Osteocyte (in vitro differentiated cells): ENCODE measurements at places on chromosomes 6 and 20.

- DNase-seq: no peak
Measured at GRCh38 chr6:5967594-5967993, 39.1 kb downstream of the NRN1 start.

DNA sequence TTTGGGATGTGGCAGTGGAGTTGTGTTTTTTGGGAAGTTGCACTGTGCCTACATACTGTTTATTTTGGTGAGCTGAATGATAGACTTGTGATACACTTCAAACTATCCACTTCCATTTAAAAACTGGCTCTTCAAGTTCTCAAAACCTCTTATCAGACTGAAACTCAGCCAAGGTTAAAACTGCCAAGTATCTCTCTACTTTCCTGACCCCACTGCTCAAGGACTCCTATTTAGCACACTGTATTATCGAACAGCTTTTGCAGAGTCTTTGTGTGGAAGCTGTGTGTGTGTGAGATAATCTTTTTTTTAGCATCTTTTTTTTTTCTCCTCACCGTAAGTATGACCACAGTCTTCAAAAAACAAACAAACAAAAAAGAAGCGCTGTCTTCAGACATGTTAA lies 21.1 kb downstream of the STX11 start:
- DNase-seq: no peak

GRCh38 chr20:57467742-57468141 lies 57.2 kb downstream of the CTCFL start:
- no peak for DNase-seq

GRCh38 chr6:127301199-127301700 lies 34.6 kb downstream of the RNF146 start:
- DNase-seq: no peak

- DNase-seq: no peak
Measured at GRCh38 chr20:57435498-57436222, 44.5 kb downstream of the RBM38 start.

GRCh38 chr6:35426074-35426473 lies 26.1 kb upstream of the FANCE start:
- no peak for DNase-seq

DNA sequence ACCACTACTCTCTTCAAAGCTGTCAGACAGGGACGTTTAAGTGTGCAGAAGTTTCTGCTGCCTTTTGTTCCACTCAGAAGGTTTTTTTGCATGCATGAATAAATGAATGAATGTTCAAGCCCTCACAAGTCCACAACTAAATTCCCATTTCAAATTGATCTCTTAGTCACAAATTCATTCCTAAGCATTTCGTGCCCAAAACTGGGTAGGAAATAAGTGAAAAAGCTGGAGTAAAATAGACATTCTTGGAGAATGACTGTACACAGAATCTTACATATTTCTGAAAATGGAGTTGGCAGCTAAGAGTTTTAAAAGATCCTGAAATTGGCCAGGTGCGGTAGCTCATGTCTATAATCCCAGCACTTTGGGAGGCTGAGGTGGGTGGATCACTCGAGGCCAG lies 117.6 kb downstream of the PERP start:
- no peak for DNase-seq

DNA sequence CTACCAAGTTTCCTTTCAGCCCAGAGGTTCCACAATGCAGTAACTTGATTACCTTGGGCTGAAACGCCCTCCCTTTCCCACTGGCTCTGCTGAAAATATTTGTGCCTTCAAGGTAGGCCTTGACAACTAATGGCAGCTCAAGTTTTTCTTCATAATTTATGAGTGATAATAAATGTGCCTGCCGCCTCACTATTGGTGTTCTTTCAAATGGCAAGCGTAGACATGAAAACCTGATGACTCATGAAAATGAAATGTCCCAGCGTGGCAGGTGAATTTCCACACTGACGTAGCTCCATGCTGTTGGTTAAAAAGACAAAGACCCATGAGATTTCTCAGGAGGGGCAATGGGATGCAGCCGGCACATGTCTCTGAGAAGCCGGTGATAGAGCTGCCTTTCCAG lies 107.2 kb upstream of the GGTLC1 start:
- no peak for DNase-seq

- DNase-seq: no peak
Measured at GRCh38 chr6:136037242-136037875, 185.9 kb downstream of the PDE7B start.

GRCh38 chr20:31713312-31714273 lies 9.1 kb downstream of the BCL2L1 start:
- no peak for DNase-seq

- no peak for DNase-seq
Measured at GRCh38 chr6:11398451-11399326, 138.9 kb upstream of the TMEM170B start.

DNA sequence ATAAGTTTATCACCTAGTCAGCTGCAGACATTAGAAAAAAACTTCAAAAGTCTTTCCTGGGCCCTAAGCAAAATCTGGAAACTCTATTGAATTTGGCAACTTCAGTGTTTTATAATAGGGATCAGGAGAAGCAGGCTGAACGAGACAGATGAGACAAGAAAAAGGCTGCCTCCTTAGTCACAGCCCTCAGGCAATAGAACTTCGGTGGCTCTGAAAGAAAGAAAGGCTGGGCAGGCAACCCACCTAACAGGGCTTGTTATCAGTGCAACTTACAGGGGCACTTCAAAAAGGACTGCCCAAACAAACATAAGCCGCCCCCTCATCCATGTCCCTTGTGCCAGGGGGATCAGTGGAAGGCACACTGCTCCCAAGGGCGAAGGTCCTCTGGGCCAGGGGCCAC lies 657.9 kb upstream of the HS3ST5 start:
- no peak for DNase-seq

DNA sequence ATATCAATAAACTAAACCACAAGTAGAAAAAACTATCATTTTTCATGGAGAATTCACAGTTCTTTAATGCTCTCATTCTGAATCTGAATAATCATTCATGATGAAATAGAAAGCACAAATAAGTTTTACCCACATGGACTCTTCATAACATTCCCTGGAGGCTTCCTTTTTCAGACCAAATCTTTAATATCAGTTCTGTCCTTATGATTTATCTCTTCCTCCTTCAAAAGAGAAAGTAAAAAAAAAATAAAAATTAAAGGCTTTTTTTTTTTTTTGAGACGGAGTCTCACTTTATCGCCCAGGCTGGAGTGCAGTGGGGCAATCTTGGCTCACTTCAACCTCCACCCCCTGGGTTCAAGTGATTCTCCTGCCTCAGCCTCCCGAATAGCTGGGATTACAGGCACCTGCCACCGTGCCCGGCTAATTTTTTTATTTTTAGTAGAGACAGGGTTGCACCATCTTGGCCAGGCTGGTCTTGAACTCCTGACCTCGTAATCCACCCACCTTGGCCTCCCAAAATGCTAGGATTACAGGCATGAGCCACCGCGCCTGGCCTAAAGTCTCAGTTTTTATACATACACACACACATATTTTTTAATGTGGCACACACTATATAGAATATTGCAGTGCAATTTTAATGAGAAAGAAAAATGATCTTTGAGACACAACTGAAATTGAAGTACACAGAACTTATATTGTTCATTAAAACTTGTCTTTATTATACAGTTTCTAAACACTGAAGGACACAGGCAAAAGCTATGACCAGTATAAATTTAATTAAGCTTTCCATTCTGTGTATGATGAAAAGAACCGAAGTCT lies 31.9 kb upstream of the ZNF217 start:
- no peak for DNase-seq

DNA sequence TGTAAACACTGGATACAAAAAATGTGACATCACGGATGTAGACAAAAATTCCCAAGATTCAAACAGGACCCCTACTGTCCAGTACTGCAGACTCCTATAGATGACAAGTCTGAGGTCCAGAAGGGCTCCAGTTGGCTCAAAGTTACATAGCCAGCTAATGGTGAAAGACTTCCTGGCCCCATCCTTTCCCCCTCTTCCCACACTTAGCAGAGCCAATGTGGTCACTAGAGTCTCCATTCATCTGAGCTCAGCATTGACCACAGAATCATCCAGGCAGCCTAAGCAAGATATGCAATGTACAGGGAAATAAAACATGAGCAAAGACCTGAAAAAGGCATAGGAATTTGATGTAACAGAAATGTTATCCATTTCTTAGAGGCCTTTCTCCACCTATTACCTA lies 180.5 kb downstream of the ADAT2 start:
- DNase-seq: no peak

GRCh38 chr6:166760288-166760687 lies 133.2 kb upstream of the RPS6KA2 start:
- DNase-seq: no peak

DNA sequence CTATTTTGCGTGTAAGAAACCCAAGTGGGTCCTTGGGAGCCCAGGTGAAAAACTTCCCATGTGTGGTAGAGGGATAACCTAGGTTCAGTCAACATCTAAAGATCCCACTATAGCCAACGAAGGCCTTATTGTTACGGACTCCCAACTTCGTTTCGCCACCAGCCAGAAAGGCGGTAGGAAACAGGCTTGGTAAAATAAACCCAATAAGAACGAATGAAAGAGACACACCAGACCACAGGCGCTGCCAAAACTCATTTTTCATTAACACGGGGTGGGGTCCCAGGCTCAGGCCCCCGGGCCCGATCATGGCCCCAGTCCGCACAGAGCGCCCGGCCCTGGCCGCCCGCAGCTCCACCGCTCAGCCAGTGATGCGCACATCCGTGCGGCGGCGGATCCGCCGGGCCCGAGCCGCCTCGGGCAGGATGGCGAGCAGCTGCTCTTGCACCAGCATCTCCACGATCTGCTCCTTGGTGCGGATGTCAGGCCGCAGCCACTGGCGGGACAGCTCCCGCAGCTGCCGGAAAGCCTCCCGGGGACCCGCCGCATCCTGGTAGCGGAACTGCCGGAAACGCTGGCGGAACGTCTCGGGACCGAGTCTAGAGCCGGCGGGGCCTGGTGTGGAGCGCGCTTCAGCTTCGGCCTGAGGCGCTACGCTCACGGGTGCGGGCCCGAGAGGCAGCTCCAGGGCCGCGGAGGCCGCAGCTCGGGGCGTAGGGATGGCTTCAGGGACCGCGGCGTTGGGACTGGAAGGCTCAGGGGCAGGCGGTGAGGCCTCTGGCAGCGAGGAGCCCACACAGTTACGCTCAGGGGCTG lies 709 bp downstream of the SCAND1 start:
- DNase-seq: peak; percentile 88

DNA sequence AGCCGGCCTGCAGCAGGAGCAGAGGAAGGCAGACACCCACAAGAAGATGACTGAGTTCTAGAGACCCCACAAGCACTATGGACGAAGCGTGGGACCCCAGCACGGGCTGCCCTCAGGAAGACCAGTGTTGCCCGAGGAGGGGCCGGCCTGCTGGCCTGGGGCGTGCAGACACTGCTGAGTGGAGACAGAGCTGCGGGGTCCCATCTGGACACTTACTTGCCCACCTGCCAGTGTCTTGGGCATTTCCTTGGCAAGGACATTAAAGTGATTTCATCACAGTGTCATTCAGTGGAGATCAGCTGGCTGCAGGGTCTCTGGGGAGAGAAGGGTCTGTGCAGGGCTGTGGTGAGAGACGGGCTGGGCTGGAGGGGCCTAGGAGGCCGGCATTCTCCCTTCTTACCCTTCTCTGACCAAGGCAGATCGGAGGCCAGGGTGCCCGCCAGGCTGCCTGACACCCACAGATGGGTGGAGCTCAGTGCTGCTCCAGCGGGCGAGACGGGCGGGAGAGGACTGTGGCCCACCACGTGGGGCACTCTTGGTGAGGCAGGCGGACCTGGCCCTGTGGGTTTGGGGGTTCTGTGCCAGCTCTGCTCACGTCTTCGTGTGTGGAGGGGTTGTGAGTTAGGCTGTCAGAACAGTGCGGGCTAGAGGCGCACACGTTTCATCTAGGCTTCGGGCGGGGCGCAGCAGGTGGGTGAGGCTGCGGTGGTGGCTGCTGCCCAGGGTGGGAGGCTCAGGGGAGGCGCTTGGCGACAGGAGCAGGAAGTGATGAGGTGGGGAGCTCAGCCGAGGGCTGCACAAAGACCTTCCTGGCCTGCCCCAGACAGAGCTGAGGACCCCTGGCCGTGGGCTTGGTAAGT lies at the start of gene LIME1:
Gene LIME1 (plus strand): TSS at position 806 of the 860 bp plus-strand sequence. CDS start 886 bp downstream, outside the sequence.
- DNase-seq: no peak

GRCh38 chr20:57615445-57615811 lies 4.8 kb downstream of the ZBP1 start:
- DNase-seq: no peak

GRCh38 chr6:47351621-47352020 lies 41.9 kb upstream of the TNFRSF21 start:
- no peak for DNase-seq

- no peak for DNase-seq
Measured at GRCh38 chr6:24603241-24603640, 42.8 kb downstream of the KIAA0319 start.

- no peak for DNase-seq
Measured at GRCh38 chr20:33113387-33113908, 34.0 kb downstream of the BPIFB4 start.

- DNase-seq: no peak
Measured at GRCh38 chr6:27599859-27600532, 127.1 kb upstream of the ZNF184 start.

- peak; percentile 90 for DNase-seq
Measured at GRCh38 chr20:51447097-51447764, 95.3 kb downstream of the NFATC2 start.

DNA sequence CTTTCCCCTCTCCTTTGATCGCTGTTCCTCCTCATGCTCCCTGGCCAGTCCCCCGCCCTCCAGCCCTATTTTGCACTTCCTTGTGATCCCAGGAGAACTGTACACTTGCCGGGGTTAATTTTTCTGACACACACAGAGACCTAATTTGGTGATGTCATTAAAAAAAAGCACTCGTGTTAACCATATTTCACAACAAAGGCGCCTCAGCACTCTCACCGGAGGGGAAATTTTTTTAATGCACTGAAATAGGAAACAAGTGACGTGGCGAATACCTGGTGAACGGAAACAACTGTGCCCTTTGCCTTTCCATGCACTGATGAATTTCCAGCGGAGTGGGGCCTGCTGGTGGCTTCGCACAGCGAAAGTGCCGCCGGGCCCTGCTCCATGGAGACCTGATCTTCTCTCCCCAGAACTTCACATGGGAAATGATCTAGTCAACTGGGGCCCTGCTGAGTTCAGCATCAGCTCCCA lies 53.9 kb upstream of the TAGAP start:
- no peak for DNase-seq

GRCh38 chr6:139029470-139030227 lies 1.1 kb downstream of the ABRACL start:
- DNase-seq: peak; percentile 86

DNA sequence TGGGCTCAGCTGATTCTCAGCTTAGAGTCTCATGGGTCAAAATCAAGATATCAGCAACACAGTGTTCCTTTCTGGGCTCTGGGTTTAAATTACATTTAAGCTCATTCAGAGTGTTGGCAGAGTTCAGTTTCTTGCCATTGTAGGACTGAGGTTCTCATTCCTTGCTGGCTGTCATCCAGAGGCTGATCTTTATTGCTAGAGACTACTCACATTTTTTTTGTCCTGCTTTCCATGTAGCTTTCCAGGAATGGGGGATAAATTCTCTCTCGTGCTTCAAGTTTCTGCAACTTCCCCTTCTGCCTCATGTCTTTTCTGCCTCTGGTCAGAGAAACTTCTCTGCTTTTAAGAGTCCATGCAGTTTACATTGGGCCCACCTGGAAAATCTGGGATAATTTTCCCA lies 86.9 kb downstream of the RFX6 start:
- DNase-seq: no peak

- no peak for DNase-seq
Measured at GRCh38 chr6:51843456-51844056, 243.9 kb downstream of the PKHD1 start.

GRCh38 chr6:66662196-66662595 lies 955.2 kb upstream of the EYS start:
- no peak for DNase-seq

GRCh38 chr6:56657354-56657753 lies 14.7 kb upstream of the DST start:
- DNase-seq: no peak
